ENCODE measurements at places on chromosomes 1 and 21. TPM values are rescaled to one million over a fixed set of nuclear protein-coding genes. Genes with fewer than 3 reads are reported as not detected.

EPS15 gene
- 15.8 TPM for total RNA-seq

B3GALT6 gene
- total RNA-seq, result 19.0 TPM

ZBTB18 gene
- total RNA-seq, result 4.2 TPM

HES5 gene
- total RNA-seq, result not detected

SFN gene
- 551 TPM for total RNA-seq

ADCY10 gene
- total RNA-seq, result not detected

LINGO4 gene
- total RNA-seq, result not detected

SH2D2A gene
- total RNA-seq, result 2.9 TPM

ELF3 gene
- total RNA-seq, result 109 TPM

MYOG gene
- total RNA-seq, result not detected

FMO2 gene
- not detected for total RNA-seq

HCRTR1 gene
- not detected for total RNA-seq

SLFNL1 gene
- 0.02 TPM for total RNA-seq

OLFML3 gene
- total RNA-seq, result 3.9 TPM

NOS1AP gene
- 0.53 TPM for total RNA-seq

CR2 gene
- not detected for total RNA-seq

ERG gene
- total RNA-seq, result 0.06 TPM

EFNA3 gene
- total RNA-seq, result 13.0 TPM

PHLDA3 gene
- total RNA-seq, result 154 TPM

ORC1 gene
- total RNA-seq, result 23.6 TPM

FCRL1 gene
- total RNA-seq, result not detected

DPT gene
- not detected for total RNA-seq

WDR64 gene
- not detected for total RNA-seq

COL9A2 gene
- 0.07 TPM for total RNA-seq

LCE2B gene
- total RNA-seq, result not detected

TEX38 gene
- not detected for total RNA-seq

MYCL gene
- total RNA-seq, result 1.3 TPM

ASPM gene
- total RNA-seq, result 17.6 TPM

CDC73 gene
- total RNA-seq, result 29.6 TPM

PGLYRP4 gene
- not detected for total RNA-seq

NDC1 gene
- total RNA-seq, result 23.7 TPM

OLFM3 gene
- total RNA-seq, result not detected

SLC26A9 gene
- 0.08 TPM for total RNA-seq
